ENCODE measurements at places on chromosomes 5 and 9. TPM values are rescaled to one million over a fixed set of nuclear protein-coding genes. Genes with fewer than 3 reads are reported as not detected.

ARSI gene
- 3.1 TPM for total RNA-seq

PCDHA13 gene
- total RNA-seq = 2.5 TPM

GRAMD2B gene
- 47.8 TPM for total RNA-seq

S100Z gene
- total RNA-seq = not detected

All from gastroesophageal sphincter (tissue), 4 donors.